ENCODE measurements at places on chromosomes 5 and 9.

- DNase-seq = no peak
Measured at GRCh38 chr9:13485068-13485596, 205.6 kb upstream of the MPDZ start.

DNA sequence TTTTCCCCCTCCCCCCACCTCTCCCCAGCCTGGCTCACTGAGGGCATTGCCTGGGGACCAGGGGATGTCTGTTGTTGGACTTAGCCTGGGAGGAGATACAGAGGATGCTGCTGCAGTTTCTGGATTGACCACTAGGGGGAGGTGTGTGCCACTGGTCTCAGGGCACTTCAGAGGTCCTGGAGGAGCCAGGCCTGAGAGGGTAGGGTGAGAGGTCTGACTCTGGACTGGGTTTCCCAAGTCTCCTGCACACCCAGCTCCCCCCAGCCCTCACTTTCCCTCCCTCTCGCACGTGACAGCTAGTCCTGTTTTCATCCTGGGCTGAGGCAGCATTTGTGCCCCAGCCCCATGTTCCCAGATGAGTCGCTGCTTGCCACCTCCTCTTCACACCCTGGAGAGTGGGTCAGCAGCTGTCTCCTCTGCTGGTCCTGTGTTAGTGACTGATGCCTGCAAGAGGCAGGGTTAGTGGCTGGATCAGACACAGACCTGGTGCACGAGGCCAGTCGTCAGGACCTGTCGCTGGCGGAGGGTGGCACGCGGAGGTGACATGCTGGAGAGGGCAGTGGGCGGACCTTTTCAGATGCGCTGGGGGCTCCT is 4.4 kb downstream of the IL3 start:
- peak; percentile 87 for DNase-seq

DNA sequence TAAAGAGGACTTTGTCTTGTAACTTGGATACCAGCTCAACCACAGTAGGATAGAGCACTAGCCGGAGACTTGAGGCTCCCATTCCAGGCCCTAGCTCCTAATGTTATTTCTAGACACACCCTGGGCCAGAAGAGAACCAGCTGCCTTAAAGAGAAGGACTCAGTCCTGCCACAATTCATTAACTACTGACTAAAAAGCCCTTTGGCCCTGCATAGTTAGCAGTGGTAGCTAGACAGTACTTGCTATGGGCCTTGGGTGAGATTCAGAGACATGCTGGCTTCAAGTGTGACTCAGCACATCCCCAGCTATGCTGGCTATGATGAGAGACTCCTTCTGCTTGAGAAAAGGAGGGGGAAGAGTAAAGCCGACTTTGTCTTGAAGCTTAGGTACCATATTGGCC is 47.3 kb downstream of the TMEM167A start:
- no peak for DNase-seq

DNA sequence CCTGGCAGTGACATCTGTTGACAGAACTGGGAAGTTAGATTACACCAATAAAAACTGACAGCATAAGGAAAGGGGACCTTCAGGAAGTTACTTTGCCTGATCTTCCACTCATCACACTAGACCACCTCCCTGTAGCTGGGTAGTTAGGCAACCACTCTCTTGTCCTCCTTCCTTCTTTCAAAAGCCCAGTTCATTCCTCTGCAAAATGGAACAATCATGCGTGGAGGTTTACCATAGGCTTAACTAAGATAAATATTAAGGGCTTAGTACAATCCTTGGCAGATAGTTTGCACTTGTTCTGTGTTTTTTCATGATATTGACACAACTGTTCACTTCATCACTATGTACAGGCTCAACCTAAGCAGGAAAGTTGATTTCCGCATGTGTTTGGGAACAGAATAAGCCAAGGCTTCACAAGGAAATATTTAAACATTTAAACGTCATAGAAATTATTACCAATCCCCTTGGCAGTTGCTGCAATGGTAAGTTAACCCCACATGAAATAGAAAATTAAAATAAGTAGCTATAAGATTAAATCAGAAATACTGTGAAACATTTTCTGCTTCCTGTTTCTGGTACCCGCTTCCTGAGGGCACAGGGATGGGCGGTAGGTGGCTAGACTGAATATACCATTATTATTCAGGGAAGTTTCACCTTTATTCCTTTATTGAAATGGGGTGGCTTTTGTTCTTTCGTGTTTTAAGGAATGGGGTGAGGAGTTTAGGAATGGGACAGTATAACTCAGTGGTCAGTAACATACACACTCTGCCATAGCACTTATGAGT is 9.9 kb upstream of the PTGER4 start:
- no peak for DNase-seq

DNA sequence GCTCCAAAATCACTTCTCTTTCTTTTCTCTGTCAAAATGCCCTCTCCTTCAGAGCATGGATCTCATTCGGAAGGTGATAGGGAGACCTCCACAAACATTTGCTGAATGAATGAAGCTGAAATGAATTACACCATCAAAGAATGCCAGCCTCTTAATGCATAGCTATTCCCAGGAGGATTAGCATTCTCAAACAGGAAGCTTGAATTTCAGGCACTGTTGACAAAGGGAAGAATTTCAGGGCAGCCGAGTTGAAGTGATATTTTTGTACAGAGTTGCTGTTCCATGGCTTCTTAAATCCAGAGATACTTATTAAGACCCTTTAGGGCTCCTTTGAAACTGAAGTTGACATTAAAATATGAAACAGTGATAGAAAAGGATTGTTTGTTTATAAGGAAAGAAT is 18.8 kb downstream of the HBEGF start:
- DNase-seq = no peak

DNA sequence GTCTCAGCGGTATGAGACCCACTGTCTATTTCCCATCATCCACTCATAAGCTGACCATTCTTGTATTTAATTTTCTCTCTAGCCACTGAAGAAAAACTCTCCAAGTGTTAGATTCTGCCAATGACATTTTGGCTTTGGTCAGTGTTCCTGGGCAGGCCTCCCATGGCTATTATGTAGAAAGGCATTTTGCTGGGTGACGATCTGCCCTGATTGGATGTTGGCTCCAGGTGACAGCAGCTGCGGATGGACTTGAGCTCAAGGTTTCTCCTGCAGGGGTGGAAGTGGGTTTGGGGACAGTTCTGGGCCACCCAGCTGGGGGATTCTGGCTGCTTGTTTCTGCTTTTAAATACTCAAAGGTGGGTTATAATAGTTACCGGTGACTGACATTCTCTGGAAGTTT is 31.6 kb downstream of the ACSL6 start:
- DNase-seq = no peak

DNA sequence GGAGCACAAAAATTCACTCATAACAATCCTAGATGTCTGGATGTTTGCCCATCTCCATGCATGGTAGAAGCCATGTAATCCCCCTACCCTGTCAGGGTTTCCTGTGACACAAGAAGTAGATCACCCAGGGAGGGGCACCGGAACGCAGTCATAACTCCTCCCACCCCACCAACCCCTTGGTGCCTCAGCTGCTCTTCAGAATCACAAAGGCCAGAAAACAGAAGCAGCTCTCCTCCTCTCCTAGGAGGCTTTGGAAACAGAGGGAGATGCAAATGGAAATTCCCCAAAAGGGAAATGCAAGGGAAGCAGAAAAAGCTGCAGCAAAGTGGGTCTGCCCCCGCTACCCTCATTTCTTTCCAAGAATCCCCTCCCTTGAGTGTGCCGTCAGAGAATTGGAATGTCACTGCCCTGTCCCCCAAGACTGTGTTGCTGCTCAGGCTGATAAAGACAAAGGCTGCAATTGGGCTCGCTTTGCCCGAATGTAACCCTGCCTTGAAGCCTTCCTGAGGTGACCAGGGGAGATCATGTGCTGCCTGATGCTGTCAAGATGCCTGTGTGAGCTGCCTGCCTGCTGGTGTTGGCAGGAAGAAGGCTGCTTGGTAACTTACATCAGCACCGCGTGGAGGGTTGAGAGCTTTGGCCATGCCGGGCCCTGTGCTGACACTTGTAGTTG is 65.5 kb upstream of the ABCA1 start:
- no peak for DNase-seq

- no peak for DNase-seq
Measured at GRCh38 chr9:123637606-123637944, 281.6 kb downstream of the CRB2 start.

GRCh38 chr5:159824188-159825161 is 91.8 kb upstream of the ADRA1B start:
- no peak for DNase-seq

- DNase-seq = no peak
Measured at GRCh38 chr9:105087910-105088898, 156.2 kb upstream of the SLC44A1 start.
